ENCODE measurements at places on chromosomes 7 and 10.

DNA sequence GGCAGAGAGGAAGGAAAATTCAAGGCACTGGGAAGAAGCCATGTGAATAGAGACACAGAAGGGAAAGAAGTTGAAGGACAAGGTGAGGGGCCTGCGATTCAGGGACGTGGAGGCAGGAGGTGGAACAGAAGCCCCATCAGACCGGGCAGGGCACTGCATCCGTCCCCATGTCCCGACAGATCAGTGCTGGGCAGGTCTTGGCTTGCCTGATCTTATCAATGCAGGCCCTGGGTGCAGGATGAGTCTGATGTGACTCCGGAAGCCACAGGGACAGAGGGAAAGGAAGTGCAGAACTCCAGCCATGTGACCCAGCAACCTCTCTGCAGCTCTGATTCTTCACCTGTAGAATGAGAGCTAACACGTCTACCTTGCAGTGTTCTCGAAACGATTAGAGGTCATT lies 136.2 kb upstream of the CTBP2 start:
- no peak for DNase-seq

DNA sequence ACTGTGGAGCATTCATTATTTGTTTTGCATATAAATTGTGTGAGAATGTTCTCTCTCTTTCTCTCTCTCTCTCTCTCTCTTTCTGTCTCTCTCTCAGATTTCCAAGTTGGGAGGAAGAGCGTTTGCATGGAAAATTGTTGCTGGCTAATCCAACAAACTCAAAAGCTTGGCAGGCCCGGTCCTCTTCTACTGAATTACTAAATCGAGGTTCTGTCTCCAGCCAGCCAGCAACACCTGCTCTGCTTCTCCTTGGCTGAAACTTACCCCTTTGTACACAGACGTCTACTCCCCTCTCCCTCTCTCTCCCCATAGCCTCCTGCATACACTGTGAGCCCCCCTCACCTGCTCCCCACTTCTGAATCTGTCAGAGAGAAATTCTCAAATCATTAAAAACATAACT lies 996.4 kb upstream of the AUTS2 start:
- DNase-seq: no peak

DNA sequence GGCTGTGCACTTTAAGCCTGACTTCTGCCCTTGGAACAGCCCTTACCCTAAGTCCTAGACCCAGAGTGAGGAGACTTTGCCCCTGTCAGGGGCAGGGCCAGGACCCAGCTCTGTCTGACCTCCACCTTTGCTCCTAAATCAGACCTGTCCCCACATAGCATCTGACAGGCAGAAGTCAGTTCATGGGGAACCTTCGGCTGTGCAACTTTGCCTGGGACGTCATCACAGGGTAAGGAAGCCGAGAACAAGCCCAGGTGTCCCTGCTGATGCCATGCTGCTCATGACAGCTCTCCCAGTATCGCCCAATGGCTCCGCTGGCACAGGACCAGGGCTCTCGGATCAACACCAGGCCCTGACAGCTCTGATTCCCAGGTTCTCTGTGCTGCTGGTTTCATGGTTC lies 55.4 kb downstream of the TNS3 start:
- no peak for DNase-seq

DNA sequence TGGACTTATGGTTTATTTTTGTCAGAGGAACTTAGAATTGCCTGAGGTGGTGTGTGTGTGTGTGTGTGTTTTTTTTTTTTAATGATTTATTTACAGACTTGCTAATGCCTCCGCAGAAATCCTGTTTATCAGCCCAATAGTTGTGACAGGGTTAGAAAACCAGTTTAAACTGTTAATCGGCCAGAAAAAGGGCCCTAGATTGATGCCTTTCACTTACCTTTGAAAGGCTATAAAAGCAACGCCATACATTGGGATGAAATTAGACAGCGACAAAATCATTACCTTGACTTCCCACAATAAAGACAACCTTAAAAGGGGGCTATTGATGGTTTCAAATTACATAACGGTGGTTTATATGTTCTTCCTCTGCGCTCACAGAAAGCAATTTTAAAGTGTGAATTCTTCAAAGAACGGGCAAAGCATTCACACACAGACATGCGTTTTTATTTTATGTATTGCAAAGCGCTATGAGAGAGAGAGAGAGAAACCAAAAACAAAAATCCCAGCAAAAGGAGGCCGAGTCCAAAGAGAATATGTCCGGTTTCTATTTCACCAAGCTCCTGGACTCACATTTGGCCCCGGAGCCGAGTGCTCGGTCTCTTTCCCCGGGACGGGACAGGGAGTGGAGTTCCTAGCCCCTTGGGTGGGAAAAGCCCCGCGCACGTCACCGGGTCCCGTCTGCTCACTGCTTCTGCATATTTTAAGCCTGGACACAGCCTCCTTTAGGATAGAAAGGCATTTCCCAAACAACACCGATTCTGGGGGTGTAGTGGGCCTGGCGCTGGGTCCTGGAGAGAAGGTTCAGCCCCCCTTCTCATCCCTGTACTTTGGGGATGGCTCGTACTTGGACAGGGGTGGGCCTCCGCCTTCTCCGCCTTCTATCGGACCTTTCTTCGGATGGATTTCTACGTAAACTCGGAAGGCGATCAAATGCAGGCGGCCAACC lies 26.8 kb upstream of the VAX1 start:
- DNase-seq: no peak

DNA sequence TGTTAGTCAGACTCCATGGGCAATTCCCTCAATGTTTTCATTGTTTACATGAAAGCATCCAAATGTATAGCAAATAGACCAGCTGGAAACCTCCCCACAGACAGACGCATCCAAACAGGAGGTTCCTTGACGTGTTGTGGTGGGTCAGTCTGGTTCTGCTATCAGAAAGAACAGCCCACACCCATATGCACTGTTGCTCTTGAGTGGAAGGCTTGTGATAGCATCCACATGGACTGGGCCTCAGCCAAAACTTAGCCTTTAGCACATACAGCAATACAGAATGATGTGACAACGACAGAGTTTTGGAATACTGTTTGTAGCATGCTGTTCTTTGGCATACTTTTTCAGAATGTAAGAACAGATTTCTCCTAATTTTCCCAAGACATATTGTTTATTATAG lies 299.2 kb upstream of the ETV1 start:
- DNase-seq: peak; percentile 1

- no peak for DNase-seq
Observed at GRCh38 chr7:101832685-101833375, 15.4 kb downstream of the CUX1 start.

- peak; percentile 56 for DNase-seq
Observed at GRCh38 chr7:101402081-101402779, 39.6 kb downstream of the COL26A1 start.

GRCh38 chr7:96233528-96234154 lies 88.3 kb downstream of the SLC25A13 start:
- DNase-seq: no peak

DNA sequence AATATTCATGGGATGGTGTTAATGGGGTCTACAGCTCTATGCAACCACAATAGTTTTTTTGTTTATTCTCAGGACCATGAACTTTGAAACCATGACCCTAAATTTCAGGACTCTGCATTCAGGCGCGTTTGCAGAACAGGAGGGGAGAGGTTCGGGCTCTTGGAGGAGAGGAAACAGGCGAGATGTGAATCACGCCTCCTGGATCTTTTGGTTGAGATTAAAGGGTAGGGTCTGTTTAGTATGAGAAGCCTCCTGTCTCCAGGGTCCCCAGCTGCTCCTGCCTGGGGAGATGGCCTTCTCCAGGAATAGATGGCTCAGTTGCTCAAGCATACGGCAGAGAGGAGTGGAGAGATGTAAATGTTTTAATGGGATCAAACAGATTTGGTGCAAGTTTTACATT lies 18.2 kb downstream of the TLL2 start:
- DNase-seq: no peak

- no peak for DNase-seq
Observed at GRCh38 chr10:3534433-3534832, 250.6 kb downstream of the KLF6 start.

DNA sequence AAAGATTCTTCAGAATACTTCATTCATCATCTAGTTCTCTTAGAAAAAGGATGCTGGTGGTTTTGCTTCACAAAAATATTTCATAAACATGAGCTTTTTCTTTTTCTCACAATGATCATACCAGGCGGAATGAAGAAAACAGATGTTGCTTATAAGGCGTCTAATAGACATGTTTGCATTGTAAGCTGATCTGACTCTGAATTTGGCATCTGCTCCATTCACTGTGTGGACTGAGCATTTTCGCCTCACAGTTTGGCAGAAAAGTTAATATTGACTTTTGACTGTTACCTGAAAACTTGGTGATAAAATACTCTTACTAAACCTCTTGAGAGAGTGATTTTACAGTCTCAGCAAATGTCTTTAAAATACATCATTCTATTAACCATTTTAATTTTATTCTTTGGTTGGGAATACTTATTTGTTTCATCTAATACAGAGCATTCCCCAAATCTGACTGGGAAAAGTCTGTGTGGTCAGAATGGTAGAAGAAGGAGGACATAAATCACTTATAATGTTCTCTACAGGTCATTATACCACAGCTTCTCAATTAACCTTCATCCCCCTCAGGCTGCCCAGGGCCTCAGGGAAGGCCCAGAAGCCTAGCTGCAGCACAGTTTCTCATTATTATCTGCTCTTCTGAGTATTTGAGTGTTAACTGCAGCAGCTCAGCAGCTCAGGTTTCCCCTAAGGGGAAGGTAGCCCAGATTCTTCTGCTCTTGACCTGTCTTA lies 121.6 kb upstream of the KAT6B start:
- no peak for DNase-seq

DNA sequence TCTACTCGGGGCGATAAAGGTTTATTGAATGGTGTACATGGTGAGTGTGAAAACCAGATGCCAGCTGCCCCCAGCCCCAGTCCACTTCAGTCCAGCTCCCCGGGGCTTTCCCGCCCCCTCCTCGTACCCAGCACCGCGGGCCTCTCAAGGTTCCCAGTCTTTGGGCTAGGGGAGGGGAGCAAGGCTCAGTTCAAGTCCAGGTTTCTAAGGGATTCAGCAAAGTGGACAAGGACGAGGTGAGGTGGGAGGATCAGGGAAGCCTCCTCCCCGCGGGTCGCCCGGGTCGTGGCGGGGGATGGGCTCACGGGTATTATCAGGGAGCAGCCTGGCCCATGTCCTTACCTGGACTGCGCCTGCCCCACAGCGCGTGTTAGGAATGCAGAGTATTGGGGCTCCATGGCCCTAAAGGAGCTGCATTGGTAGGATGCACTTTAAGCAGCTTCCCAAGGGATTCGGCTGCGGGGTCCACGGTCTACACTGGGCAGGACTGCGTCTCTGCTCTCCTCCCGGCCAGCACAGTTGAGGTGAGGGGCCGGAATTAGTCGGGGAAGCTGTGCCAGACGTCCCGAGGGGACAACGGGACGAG lies 541 bp upstream of the PFKFB3 start:
- no peak for DNase-seq

Measured in fibroblast of the aortic adventitia (primary cell).